ENCODE measurements at places on chromosomes 2 and 18.

DNA sequence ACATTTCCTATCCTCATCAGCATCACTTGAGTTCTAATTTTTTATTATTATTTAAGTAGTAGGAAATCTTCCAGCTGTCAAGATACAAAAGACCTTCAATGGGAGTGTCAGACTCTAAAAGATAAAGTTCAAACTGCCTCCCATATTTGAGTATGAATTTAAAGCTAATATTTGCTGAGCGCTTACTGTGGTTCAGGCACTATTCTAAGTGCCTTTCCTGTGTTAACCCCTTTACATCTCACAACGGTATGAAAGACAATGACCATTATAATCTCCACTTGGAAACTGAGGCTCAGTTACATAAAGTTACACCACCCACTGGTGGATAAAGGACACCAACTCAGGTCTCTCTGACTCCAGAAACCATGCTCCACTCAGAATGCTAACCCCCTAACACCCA is 39.9 kb downstream of the RAB6C start:
- DNase-seq = no peak

DNA sequence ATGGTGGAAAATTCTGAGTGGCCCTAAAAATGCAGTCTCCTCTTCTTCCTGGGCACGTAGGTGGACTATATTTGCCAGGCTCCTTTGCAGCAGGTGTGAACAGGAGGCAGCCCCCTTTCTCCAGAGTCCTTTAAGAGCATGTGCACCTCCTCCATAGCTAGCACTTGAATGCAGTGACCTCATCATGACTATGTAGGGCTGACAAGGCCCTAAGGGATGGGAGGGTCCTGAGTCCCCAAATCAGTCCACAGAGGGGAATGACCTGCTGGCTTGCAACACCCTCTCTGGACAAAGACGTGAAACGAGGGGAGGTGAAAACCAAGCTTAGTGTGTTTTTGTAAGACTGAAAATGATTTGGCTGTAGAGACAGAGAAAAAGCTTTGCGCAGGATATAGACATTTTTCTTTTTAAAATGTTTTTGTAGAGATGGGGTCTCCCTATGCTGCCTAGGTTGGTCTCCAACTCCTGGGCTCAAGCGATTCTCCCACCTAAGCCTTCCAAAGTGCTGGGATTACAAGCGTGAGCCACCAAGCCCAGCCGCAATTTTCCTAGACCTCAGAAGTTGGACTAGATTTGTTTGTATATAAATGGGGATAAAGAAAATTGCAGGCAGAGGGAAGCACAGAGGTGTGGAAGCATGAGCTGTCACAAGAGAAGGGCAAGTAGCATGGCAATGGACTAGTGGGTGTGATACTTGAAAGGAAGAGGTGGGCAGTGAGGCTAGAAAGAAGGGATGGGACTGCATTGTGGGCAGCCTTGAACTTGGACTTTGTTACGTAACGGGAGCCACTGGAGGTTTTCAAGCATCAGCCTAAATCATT is 28.8 kb downstream of the LONRF2 start:
- no peak for DNase-seq

DNA sequence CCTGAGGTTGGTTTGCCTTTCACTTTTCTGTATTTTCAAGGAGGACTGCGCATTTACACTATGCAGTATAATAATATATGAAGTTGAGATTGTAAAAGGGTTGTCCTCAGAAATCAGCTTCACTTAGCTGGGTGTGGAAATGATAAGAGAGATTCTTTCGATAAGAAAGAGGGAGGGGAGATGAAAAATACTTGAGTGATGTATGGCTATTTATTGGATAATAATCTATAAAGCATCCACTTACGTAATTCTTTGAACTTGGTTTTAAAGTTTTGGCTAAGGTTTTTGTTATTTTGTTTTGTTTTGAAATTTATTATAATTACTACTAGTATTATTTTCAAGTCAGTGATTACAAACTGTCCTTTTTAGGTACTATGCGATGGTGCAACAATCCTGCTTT is 40.6 kb downstream of the EFEMP1 start:
- DNase-seq = no peak

- DNase-seq = no peak
Measured at GRCh38 chr2:143601828-143602227, 472.6 kb downstream of the ARHGAP15 start.

- no peak for DNase-seq
Measured at GRCh38 chr2:67674668-67675067, 277.5 kb downstream of the ETAA1 start.

DNA sequence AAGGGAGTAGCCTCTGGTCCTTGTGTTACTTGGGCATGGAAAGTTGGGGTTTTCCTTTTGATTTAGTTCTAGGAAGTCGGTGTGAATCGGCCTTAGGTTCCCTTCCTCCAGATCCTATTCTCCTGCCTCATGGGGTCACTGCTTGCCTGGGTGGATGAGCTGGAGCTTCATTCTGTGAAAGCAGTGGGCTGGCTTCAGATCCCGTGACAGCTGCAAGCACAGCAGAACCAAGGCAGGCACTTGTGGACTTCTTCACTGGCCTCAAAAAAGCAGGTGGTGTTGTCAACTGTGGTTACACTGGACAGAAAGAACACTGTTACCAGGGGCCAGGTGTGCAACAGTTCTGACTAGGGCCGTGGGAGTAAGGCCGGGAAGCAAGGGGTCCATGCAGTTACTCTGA is 243.4 kb downstream of the LDLRAD4 start:
- no peak for DNase-seq

DNA sequence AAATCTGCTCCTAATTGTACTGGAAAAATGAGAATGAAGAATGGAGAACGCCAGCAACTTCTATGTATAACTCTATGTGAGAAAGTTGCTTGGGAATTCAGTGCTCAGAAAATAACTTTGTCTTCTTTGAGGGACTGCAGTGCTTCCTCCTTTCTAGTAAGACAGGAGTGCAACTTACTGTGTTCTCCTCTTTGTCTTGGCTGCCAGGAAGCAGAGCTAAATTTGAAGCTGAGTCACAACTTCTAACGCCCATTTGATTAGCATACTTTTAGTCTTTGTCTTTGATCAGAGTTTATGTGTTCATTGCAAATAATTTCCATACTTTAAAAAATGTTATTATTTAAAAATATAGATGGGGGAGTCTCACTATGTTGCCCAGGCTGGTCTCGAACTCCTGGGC is 6.6 kb downstream of the ARHGAP25 start:
- DNase-seq = no peak

DNA sequence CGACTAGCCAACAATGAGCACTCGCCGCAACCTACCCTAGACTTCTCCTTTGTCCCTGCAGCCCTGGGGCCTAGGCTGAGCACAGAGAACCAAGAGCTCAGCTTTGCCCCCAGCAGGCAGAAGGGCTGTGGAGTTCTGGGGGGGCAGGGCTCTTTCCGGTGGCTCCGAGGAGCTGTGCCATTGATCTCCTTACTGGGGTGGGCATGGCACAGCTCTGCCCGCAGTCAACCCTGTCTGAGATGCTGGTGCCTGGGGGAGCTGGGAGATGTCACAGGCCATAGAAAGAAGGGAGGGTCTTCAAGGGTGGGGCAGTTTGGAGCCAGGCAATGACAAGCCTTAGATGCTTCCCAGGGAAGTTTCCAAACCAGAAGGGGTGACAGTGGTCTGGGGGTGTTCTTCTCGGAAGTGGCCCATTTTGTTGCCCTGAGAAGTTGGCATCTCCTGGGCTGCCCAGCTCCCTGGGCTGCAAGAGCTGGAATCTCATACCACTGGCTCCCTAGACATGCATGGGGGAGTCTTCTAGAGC is 14.1 kb upstream of the GPR55 start:
- no peak for DNase-seq

- no peak for DNase-seq
Measured at GRCh38 chr2:202479610-202480009, 103.5 kb downstream of the BMPR2 start.

DNA sequence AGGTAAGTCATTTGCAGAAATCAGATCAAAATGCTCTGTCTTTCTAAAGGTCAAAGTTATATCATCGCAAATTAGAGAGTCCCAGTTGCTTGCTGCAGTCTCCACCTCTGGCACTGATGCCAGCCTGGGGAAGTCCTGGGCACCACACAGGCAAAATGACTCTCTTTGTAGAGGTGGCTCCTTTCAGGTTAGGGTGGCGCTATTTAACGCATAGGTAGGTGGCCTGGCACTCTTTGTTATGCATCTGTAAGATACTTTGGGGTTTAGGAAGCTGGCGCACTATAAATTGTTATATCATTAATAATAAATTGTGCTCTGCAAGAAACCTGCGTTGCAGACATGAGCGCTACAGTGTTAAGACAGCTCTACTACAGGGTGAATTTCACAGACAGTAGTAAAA is 268.5 kb downstream of the ICOS start:
- DNase-seq = no peak

GRCh38 chr18:3250237-3251107 is 2.9 kb downstream of the MYL12A start:
- DNase-seq = no peak

DNA sequence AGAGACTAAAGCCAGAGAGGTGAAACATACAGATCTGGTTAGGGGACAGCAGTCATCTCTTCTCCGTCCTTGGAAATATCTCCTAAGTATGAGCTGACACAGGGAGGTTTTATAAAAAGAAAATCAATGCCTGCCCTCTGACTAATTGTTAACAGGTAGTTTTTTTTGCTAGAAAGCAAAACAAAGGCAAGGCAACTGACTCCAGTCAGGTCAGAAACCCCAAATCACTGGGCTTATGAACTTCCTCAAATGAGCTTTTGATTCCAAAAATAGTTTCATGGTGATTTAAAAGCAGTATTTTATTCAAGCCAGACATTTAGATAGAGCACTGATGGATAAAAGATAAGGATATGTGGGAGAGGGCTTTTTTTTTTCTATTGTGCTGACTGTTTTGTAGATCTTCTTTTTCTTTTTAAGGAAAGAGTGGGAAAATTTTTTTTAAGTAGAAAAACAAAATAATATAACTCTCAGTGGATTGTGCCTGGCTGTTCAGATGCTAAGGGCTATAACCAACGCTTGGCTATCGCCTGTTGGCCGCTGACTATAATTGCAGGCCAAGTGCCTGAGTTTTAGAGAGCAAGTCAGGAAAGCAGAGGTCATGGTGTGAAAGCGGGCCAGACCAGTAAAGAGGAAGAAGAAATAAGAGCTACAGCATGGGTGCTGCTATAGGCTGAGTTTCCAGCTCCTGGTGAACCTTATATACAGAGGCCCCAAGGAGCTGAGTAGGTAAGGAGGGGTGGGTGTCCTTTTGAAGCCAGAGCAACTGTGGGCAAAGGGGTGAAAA is 44.9 kb downstream of the MRPL35 start:
- no peak for DNase-seq

Measured in stimulated activated CD4-positive, alpha-beta T cell treated with anti-CD3 and anti-CD28 coated beads, Interleukin-15, amount 100 ng/mL, for 1 hour (primary cell).